Activated CD4-positive, alpha-beta T cell treated with anti-CD3 and anti-CD28 coated beads, Interleukin-10, Interleukin-2, amounts not matched to agents 100 ng/mL and 50 ng/mL, durations not matched to agents 16 hours and 8 hours (primary cell): ENCODE measurements at places on chromosomes 2 and 18.

GRCh38 chr2:96773922-96774321, 13.2 kb downstream of the CNNM4 start:
- peak; percentile 49 for DNase-seq

DNA sequence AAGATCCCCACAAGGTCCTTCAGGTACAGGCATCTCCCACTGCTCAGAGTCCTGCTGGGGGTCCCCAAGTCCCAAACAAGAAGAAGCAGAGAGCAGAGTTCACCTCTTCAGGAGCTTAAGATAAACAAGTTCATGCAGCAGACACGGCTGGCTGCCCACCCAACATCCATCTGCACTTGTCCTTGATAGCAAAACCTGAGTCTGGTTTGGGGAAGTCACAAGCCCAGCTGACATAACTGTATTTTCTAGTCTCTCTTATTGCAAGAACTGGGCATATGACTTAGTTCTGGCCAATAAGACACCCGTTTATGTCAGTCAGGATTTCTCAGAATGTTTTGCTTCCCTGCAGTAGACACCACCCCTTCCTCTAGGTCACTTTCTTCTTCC, 31.8 kb downstream of the AFF3 start:
- DNase-seq: no peak

DNA sequence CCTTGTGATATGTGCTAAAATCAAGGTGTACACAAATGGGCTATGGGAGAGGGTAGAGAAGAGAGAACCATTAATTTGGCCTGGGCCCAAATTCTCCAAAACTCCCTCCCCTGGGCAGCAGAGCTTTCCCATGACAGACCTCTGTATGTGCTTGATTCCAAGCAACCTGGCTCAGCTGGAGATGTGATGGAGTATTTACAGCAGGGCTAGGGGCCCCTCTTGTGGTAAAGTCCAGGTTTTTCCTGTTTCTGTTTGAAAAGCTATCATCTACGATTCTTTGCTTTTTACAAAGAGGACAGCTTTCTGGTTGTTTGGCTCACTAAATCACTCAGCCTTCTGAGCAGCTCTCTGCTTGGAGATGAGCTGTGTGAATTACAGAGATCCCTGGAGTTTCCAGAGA, 40.3 kb downstream of the KCNS3 start:
- no peak for DNase-seq

DNA sequence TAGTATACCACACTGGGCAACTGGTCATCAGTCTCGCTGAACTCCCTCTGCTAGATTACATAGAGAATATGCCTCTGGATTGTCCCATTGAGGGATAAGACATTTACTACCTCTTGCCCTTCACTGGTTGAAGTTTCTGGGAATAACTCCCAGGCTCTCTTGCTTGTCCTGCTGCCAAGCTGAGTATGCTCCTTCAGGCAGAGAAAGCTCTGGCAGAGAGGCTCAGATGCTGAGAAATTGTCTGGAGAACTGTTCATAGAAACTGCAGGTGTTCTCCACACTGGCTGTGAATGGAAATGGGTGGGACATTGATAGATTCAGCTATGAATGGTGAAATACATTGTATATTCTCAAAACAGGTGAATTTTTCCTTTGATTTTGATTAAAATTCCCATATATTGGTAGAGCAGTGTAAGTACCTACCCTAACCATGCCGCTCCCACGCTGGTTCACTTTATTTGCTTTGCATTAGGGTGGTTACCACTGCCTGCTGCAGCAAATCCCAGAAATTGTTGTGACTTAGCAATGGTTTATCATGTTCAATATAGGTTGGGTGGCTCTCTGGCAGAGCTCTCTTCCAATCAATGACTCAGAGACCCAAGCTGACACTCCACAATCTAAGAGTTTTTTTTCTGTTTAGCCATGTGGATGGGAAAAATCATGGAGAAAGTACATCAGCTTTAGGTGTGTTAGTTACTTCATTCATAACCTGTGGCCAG, 36.7 kb downstream of the FAM117B start:
- no peak for DNase-seq

DNA sequence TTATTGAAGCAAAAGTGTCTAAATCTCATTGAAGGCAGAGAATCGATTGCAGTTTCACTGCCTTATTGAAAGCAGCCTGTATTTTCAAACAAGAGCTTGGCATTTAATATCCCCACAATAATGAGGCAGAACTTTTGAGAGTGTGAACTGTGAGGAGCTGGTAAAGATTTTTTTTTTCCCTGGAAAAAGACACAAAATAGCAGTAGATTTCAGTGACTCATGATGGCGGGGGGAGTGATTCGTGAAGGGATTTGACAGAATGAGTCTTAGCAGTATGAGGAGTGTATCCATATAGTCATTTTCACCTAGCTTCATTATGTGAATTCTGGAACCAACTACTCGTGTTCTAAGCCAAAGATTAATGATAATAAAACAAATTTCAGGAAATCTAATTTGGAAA, 242.9 kb downstream of the ARL6IP6 start:
- no peak for DNase-seq

DNA sequence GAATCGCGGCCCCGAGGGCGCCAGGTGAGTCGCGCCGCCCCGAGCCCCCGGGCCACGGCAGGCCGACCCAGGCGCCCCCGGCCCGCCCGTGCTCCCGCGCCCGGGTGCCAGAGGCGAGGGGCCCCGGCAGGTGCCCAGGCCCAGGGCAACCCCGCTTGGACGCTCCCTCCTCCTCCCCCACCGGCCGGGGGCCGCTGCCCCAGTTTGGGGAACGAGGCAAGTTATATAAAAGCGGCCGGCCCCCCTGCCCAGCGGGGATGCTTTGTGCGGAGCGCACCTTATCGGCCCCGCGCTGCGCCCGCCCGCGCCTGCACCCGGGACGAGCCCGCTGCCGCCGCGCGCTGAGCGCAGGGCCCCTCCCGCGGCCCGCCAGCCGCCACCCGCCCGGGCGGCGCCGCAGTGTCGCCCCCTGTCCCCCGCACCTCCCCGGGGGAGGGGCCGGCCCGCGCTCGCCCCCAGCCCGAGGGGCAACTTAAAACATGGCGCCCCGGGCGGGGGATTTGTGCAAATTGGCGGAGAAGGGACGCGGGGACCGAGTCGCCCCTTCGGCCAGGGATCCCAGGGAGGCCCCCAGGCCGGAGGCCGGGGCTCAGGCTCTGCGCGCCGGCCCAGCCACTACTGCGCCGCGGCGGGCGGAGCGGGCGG, 639 bp downstream of the EPB41L3 start:
- DNase-seq: no peak

- no peak for DNase-seq
Observed at GRCh38 chr2:107418708-107419107, 408.0 kb upstream of the RGPD4 start.

GRCh38 chr2:203626952-203627681, 79.3 kb upstream of the CD28 start:
- no peak for DNase-seq
